ENCODE measurements at places on chromosomes 11 and 22.

DNA sequence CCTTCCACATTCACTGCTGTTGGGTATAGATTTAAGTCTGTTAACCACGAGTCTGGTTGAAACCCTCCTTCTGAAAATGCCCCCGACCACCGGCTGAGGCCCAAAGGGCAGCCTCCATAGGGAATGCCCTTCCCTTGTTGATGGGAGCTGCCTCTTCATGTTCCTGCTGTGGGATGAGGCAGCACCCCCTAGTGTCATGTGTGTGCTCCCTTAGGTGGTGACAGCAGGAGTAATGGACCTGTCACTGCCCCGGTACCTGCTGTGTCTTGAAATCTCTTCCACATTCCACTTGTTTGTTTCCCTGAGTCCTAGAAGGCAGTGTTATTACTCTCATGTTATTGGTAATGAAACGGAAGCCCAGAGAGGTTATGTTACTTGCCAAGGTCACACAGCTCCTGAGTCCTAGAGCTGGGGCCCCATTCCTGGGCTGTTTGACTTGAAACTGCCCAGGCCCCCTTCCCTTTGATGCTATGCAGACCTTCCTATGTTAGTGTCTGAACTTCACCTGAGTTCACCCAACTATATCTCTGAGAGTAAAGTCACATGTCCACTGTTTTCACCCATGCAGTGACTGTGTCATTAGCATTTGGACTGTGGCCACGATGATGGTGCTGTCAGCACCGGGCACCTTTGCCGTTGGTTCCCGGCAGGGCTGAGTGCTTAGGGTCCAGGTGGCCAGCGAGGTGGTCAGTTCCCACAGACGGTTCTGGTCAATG lies 234.3 kb downstream of the TBC1D22A start:
- no peak overlapping the region for H3K4me3 ChIP-seq
- H3K36me3 ChIP-seq: peaks cover 1% of the 10 kb centered on the region
- peak overlapping the region; percentile 1 for H3K27ac ChIP-seq

DNA sequence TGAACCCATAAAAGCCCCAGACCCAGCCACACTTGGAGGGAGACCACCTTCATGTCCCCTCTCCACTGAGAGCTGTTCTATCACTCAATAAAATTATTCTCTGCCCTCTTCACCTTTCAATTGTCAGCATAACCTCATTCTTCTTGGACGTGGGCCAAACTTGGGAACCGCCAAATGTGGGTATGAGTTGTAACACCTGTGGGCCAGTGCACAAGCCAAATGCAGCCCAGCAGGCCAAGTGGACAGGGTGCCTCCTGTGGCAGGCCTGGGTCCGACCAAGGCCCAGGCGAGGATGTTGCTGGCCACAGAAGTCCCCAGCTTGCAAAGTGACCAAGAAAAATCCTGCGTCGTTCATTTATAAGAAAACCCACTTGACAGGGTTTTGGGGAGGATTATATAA lies 621.2 kb downstream of the METTL15 start:
- DNase-seq: no peak
- no peaks in the 10 kb centered on the region for H3K27me3 ChIP-seq
- no peaks in the 10 kb centered on the region for H3K4me1 ChIP-seq
- H3K36me3 ChIP-seq: no peaks in the 10 kb centered on the region
- H3K27ac ChIP-seq: no peak overlapping the region

GRCh38 chr22:46418827-46419226 lies 83.3 kb downstream of the TRMU start:
- no peaks in the 10 kb centered on the region for H3K36me3 ChIP-seq
- H3K4me3 ChIP-seq: no peak overlapping the region
- H3K27me3 ChIP-seq: no peaks in the 10 kb centered on the region
- no peak for DNase-seq
- H3K4me1 ChIP-seq: no peaks in the 10 kb centered on the region

- H3K36me3 ChIP-seq: peaks cover 12% of the 10 kb centered on the region
- no peak overlapping the region for H3K4me3 ChIP-seq
- H3K27ac ChIP-seq: peak overlapping the region; percentile 70
- H3K4me1 ChIP-seq: peaks cover 61% of the 10 kb centered on the region
These were observed 49.9 kb upstream of the CD5 start for GRCh38 chr11:61052182-61052972.

- no peaks in the 10 kb centered on the region for H3K4me1 ChIP-seq
- H3K27me3 ChIP-seq: no peaks in the 10 kb centered on the region
- no peaks in the 10 kb centered on the region for H3K36me3 ChIP-seq
- H3K27ac ChIP-seq: no peak overlapping the region
- H3K4me3 ChIP-seq: no peak overlapping the region
These were observed 19.9 kb upstream of the MUC5B start for GRCh38 chr11:1202776-1203504.

- peaks cover 19% of the 10 kb centered on the region for H3K36me3 ChIP-seq
- no peaks in the 10 kb centered on the region for H3K27me3 ChIP-seq
- no peak overlapping the region for H3K27ac ChIP-seq
- H3K4me1 ChIP-seq: peaks cover 35% of the 10 kb centered on the region
These were observed 17.2 kb downstream of the TBC1D22A start for GRCh38 chr22:46779651-46780050.

- no peaks in the 10 kb centered on the region for H3K36me3 ChIP-seq
- H3K4me3 ChIP-seq: no peak overlapping the region
- no peaks in the 10 kb centered on the region for H3K4me1 ChIP-seq
- peaks cover 14% of the 10 kb centered on the region for H3K27me3 ChIP-seq
These were observed 57.0 kb downstream of the SMIM38 start for GRCh38 chr11:69212798-69213110.

DNA sequence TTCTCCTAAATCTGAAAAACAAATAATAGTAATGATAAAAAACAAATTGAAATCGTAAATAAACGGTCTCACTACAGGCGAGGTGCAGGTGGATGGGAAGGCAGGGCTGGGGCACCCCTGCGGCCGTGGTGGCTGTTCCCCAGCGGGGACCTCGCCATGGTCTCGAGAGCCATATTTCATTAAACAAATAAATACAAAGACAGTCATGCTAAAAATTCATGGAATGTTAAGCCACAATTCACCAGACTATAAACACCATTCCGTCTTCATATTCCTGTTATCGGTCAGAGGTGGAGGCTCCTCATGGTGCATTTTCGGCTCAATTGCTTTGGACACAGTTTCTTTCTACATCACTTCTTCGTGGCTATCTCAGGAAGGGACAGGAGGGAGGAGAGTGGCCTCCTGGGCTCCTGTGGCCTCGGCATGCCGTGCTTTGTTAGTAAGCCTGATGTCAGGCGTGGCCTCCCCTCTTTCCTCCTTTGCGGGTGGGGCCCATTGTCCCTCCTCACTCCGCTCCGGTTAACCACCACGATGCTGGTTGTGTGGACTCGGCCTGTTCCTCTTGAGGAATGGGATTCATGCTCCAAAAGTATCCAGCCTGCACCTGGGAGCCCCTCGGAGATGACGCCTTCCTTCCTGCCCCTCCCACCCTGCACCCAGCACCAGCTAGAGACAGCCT lies 16.1 kb upstream of the BRSK2 start:
- H3K4me1 ChIP-seq: no peaks in the 10 kb centered on the region
- no peaks in the 10 kb centered on the region for H3K36me3 ChIP-seq
- H3K4me3 ChIP-seq: no peak overlapping the region
- no peak for DNase-seq

DNA sequence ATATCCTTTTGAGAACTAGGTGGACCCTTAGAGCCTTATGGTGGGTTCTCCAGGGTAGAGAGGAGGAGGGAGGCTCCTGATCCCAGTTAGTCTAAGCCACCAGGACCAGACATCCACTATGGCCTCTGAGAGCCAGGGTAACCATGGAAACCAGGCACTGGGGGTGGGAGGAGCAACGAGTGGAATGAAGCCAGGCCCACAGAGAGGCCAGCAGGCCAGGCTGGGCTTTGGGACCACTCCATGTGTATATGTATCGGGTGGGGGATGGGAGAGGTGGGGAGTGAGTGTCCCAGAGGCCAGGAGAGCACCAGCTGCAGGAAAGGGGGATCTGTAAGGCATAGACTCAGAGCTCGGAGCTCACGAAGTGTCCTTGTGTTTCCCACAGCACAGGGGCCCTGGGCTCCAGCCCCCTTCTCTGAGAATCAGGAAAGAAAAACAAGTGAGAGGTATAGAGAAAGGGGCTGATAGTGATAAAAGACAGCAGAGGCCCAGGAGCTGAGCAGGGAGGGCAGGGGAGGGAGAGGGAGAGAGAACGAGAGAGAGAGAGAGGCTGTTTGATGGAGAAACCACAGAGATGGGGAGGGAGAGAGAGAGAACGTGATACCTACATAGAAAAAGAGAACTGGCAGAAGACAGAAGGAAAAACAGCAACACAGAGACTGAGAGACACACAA lies 15.5 kb upstream of the TSPAN18 start:
- H3K27me3 ChIP-seq: peaks cover 19% of the 10 kb centered on the region
- H3K36me3 ChIP-seq: no peaks in the 10 kb centered on the region
- peaks cover 7% of the 10 kb centered on the region for H3K4me1 ChIP-seq
- DNase-seq: no peak
- H3K4me3 ChIP-seq: no peak overlapping the region

Measured in activated CD8-positive, alpha-beta T cell treated with anti-CD3 and anti-CD28 coated beads, Interleukin-2, amount 10 ng/mL, durations not matched to agents 7 days and 5 days (primary cell).